Right renal pelvis (tissue), 4 donors: ENCODE measurements at places on chromosomes 4 and X.
A peak's percentile ranks its signal among the peaks of the same experiment; 100 is the strongest.

- no peak for DNase-seq
Measured at GRCh38 chr4:185068837-185069236, 50.5 kb downstream of the HELT start.

DNA sequence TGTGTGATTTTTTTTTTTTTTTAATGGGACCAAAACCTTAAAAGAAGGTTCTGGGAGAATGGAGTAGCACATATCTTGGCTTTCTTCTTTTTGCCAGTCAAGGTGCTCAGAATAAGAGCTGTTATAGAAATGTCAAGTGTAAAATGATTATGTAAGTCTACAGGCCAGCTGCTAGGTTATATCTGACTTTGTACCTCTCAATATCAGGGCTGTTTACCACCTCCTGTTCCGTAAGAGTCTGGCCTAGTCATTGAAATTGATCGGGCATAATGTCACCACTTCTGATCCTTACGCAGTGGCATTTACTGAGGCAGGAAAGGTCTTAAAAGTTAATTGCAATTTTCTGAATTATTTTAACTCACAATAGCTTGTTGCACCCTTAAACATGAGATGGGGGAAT, 41.1 kb downstream of the LIMCH1 start:
- DNase-seq, result no peak

DNA sequence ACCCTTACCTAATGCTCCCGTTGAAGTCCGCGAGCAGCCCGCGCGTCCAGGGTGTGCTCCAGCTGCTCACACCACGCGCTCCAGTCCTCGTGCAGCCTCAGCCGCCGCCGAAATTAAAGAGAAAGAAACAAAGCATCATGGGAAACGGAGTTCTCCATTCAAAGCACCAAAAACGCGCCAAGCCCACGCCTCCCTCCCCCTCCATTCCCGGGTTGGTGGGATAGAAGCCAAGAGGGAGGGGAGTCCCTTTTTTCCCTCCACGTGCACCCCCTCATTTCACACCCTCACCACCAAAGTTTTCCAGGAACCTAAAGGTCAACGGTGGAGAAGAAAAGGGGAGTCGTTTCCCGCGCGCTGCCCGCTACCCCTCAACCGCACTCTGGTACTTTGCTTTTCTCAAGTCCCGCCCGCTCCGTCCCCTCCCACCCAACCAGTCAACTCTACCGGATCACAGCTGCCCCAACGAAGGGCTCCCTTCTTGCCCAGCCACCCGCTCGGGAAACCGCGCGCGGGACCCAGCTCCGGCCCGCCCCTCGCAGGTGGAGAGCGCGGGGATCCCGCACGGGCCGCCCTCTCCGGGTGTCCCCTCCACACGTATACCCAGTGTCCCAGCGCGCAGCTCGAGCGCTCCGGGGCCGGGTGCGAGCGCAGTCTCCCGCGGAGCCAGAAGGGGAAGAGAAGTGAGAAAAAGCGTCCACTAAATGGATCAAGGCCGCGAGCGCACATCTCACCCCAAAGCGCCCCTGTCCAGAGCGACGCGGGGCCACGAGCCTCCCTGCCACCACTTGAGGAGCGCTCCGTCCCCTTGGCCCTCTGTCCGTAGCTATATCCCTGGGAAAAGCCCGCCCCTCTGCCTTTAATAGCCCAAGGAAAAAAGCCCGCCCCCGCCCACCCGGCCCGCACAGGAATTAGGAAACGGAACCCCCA, 65.1 kb upstream of the CCDC160 start:
- DNase-seq, result no peak

DNA sequence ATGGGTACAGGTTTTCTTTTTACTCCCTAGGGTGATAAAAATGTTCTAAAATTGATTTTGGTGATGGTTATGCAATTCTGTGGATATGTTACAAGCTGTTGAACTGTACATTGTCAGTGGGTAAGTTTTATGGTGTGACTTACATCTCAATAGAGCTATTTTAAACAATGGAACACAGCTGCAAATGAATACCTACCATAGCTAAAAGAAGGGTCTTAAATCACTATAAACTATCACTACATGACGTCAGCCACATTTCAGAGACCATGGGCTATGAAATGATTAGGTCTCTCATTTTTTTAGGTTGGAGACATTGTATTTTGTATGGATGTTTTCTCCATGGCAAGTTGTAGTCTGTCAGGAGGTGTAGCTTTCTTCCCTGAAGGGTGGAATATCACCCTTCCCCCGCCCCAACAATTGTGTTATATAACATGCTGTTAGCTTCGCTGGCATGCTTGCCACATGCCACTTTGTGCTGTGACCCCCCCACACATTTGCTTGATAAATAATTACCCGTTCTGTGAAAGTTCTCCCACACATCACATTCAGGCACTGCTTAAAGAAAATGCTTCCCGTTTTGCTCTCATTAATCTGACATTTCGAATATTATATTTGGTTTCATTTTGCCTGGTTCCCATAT, 159.7 kb downstream of the ARHGAP10 start:
- peak; percentile 5 for DNase-seq

DNA sequence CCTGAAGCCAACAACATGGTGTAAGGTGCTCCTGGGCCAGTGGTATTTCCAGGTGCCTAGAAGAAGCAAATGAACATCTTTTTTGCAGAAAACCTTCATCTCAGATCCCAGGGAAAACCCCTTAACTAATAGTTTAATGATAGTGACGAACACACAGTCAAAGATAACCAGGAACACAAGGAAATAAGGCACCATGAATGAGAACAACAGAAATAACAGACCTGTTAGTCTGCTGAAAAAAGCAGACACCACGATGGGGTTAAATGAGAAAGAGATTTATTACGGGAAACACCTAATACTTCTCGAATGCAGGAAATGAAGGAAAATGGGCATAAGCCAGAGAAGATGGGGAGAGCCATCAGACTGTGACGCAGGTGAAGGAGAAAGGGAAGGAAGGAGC, 30.6 kb upstream of the WWC2 start:
- DNase-seq, result no peak

DNA sequence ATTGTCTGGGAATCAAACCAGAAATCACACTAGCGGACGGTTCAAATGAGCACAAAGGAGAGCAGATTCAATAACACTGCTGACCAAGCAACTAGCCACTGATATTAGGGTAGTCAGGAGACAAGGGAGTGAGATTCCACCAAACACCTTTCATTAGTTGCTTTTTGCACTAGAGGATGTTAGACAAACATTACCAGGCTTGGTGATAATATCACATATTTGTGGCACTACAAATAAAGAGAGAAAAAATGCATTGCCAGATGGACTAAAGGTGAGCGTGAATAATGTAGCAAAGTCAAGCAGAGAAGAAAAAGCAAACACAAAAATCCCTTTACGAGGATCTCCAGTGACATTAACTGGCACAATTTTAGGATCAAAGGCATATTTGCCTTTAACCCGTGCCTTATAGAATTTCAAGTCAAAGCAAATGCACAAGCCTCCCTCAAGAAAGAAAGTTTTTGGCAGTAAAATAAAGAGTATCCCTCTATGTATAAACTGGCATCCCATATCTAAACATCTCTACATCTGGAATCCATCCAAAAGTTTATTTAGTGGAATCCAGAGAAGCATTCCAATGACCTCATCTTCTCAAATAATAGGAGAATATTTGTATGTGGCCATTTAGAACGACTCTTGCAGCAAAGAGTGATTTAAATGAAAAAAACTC, 290.9 kb downstream of the KCTD8 start:
- no peak for DNase-seq

- DNase-seq, result no peak
Measured at GRCh38 chrX:47590984-47591383, 8.7 kb downstream of the TIMP1 start.

GRCh38 chrX:130034178-130034577, 51.7 kb downstream of the BCORL1 start:
- DNase-seq, result no peak

- no peak for DNase-seq
Measured at GRCh38 chr4:1939664-1940509, 68.7 kb downstream of the NSD2 start.

- DNase-seq, result no peak
Measured at GRCh38 chr4:185379326-185380295, 16.1 kb downstream of the LRP2BP start.

DNA sequence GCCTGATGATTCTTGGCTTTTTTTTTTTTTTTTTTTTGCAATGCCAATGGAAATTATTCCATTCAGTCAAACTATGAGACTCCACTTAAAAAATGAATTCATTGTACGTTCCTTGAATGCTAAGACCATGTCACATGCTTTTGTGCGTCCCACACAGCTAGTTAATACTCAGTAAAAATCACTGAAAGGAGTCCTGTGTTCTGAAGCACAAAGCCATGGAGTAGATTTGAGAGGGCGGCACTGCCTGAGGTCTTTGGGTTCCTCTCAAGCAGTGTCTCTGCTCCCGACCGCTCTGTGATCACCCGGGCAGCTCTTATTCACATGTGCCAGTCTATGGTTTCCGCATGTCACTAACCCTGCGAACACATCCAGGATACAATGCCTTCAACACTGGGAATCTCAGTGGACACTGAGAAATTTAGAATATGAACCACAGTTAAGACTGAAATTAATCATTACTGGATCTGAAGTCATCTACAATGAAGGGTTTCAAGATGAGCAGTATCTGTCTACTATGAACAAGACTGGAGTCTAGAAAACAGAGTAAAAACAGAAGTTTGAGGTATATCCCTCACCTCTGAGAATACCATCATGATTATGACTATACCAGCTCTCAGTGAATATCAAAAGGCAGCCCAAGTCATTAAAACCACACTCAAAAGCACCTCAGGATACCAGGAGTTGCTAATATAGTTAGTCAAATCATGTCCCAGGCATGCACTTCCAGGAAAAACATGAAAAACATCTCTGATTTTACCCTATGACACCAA, 193.0 kb downstream of the MGST2 start:
- no peak for DNase-seq

DNA sequence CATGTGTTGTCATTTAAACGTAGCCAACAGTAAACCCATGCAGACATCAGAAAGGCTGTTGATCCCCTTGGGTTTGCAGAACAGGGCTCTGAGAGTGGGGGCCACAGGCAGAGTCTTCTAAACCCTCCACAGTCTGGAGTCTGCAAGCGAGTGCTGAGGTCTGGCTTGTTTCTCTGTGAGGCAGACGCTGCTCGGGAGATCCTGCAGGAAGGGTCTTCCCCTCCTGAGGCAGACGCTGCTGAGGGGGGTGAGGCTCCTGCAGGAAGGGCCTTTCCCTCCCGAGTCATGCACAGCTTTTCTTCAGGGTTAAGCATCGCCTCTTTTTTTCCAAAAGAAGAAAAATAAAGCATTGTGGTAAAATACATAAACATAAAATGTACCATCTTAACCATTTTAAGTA, 17.1 kb upstream of the PDE6B start:
- no peak for DNase-seq

- DNase-seq, result no peak
Measured at GRCh38 chr4:146062340-146062739, 113.2 kb upstream of the LSM6 start.

GRCh38 chr4:187840814-187841213, 154.8 kb upstream of the ZFP42 start:
- no peak for DNase-seq

GRCh38 chrX:108270739-108271396, 167.4 kb downstream of the COL4A6 start:
- no peak for DNase-seq

GRCh38 chr4:112472318-112472717, 43.7 kb downstream of the NEUROG2 start:
- DNase-seq, result no peak

DNA sequence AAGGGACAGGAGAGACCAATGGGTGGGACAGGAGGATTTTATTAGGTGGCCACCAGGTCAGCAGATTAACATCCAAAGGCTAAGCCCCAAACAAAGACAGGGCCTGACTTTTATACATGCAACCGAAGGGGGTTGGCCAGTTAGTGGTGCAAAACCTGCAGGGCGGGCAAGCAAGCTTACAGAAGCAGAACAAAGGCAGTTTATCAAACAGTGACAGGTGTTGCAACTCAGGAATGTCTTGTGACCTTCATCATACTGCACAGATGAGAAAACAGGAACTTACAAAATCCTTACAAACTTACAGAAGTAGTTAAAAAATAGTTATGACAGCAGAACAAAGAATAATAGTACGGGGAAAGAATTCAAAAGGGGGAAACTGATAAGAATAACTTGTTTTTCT, 708.1 kb downstream of the GLUD2 start:
- DNase-seq, result no peak

GRCh38 chr4:1784395-1784788, 8.7 kb upstream of the FGFR3 start:
- no peak for DNase-seq

GRCh38 chr4:141174457-141174856, 41.2 kb upstream of the RNF150 start:
- no peak for DNase-seq

- DNase-seq, result no peak
Measured at GRCh38 chrX:50876551-50876950, 34.0 kb upstream of the BMP15 start.

DNA sequence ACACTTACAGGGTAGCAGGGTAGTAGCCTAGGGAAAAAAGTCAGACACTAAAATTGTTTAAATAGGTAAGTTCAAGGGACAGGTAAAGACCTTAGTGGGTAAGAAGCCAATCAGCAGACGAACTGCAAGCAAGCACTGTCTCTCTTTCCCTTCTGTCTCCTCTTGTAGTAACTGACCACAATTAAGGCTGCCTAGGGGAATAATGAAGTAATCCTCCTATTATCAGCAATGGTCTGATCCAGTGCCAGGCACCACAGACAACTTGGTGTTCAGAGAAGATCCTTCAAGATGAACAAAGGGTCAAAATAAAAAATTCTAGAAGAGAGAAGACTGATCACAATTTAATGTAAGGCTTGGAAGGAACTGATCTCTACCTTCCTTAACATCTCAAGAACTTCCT, 62.9 kb downstream of the ELOVL6 start:
- DNase-seq, result no peak

DNA sequence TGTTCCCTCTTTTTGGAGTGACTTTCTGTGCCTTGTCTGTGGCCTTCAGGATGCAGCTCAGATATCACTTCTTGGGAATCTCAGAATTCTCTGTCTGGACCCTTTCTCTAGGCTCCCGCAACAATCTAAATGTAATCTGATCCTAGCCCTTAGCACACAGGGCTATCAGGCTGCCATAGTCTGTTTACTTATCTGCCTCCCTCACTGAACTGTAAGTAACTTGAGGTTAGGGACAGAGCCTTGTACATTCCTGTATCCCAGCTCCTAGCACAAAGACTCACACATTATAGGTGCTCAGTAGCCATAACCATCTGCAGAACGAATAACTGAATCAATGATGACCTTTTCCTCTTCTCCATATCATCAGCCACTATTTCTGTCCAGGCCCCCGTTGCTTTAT, 69.5 kb downstream of the RTL9 start:
- no peak for DNase-seq

DNA sequence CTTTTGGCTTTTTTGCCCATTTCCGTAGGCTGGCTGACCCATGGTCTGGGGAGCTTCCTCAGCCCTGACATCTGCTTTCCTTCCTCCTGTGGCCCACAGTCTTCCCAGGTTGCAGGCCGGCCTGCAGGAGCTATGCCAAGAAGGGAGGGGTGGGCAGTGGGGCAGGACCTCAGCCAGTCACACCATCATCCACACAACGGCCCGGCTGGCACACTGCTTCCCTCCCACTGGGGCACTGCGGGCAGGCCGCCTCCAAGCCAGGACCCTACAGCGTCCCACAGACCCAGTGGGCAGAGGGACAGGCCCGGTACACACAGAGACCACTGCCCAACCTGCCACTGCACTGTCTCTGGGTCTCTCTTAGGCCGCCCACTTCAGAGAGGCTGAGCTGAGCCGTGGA, 38.0 kb downstream of the CTBP1 start:
- DNase-seq, result no peak

- no peak for DNase-seq
Measured at GRCh38 chr4:142292231-142292630, 553.9 kb downstream of the INPP4B start.

GRCh38 chr4:171602638-171603355, 210.4 kb upstream of the GALNTL6 start:
- no peak for DNase-seq
